ENCODE measurements at places on chromosomes 7 and 10.

GRCh38 chr10:118551535-118552100, 43.8 kb downstream of the PRLHR start:
- no peak for DNase-seq

DNA sequence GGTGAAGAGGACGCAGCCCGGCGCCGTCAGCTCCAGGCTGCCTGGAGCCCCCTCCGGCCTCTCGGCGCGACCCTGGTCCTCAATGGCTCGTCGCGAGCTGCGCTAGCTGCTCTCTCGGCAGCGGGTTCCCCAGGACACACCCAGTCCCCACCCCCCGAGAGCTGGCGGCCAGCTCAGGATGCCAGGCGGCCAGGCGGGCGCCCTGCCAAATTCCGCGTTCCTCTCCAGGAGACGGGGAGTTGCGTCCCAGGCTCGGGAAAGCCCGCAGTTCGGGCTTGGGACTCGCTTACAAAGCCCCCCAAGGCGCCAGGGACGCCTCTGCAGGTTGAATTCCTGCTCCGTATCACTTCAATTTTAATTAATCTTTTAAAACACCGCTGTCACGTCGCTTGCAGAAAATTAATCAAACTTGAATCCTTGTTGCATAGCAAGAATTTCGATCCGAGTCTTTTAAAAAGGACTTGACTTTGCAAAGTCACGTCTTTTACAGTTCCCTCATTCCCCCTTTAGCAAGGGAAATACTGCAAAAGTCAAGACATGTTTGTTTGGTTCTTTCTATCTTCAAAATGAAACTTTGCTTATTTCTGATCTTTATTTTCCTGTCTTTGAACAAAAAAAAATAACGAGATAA, 28.2 kb downstream of the SKIDA1 start:
- peak; percentile 48 for DNase-seq

GRCh38 chr10:130727766-130728490, 583.6 kb downstream of the TCERG1L start:
- no peak for DNase-seq

DNA sequence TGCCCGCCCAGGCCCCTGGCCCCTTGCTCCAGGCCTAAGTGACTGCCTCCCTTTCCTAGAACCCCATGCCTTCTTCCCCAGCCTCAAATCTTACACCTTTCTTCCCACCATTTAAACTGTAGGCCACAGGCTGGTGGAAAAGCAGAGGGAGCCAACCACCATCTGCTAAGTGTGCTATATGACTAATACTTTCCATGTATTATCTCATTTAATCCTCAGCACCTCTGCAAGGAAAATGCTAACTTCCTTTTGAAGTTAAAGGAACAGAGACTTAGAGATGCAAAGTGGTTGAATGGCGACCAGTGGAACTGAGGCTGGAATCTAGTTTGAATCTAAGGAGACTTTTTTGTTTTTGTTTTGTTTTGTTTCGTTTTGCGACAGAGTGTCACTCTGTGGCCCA, 17.8 kb upstream of the MTPAP start:
- DNase-seq: no peak

DNA sequence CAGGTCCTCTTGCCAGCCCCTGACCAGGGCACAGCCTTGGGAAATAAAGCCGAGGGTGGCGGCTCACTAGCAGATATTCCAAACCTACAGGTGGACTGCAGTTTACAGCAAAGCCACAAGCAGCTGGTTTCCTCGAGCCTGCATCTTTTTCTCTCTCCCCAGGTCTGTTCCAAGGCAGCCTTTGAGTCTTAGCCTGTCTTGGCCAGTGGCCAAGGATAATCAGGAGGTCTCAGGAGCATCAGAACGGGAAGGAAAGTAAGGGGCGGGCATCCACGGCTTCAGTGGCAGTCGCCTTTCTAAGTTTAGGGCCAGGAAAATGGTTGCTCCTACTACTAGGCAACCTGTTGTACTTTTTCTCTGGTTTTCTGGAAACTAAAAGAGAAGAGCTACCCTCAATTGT, 219.7 kb upstream of the ZMIZ1 start:
- DNase-seq: peak; percentile 52

- DNase-seq: no peak
Observed at GRCh38 chr7:84841809-84842208, 345.0 kb downstream of the SEMA3D start.

- no peak for DNase-seq
Observed at GRCh38 chr7:35695473-35695850, 527 bp upstream of the HERPUD2 start.

- peak; percentile 51 for DNase-seq
Observed at GRCh38 chr7:101940830-101941229, 123.4 kb downstream of the CUX1 start.

DNA sequence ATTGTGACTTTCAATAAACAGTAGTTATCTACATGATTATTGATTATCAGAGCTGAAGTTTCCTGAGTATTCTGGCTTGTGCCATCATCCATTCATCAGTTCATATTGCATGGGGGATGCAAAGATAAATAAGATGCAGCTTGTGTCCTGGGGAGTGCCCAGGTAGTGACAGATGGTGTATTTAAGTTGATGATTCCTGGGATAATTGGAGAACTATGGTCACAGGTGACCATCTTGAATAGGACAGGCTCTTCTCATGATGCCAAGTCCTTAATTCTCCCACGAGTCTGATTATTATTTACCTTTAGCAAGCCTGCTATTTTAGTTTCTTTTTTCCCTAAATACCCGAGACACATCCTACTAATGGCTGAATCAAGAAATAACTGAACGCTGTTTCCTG, 64.9 kb downstream of the PLPP4 start:
- DNase-seq: no peak

DNA sequence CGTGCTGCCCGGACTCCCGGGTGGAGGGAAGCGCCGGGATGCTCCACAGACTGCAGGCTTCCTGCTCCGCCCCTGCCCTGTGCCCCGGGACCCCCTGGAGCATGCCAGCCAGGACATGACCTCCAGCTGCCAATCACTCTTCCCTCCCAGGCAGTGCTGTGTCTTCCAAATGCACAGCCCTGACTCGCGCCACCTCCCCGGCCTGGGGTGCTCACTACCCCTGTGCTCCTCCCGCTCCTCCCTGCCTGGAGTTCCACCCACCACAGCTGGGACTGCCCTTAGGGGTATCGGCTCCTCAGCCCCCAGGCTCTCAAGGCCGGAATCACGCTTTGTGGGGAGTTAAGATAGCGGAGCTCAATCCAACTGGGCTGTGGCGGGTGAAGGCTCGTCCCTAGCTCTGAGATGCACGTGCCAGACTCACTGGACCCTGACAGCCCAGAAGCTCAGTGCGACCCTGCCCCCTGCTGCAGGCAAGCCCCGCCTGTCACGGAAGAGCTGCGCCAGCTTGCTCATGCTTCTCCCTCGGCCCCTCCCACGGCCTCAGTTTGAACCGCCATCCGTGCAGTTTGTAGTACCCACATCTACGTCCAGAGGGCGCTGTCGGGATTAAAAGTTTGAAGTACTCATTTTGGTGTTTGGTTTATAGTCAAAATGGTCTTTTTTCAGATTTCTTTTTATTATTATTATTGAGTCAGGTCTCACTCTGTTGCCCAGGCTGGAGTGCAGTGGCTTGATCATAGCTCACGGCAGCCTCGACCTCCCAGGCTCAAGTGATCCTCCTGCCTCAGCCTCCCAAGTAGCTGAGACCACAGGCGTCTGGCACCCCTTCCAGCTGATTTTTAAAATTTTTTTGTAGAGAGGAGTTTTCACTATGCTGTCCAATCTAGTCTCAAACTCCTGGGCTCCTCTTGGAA, 142.5 kb upstream of the TCERG1L start:
- no peak for DNase-seq

- no peak for DNase-seq
Observed at GRCh38 chr7:77935652-77936348, 137.2 kb downstream of the PHTF2 start.

DNA sequence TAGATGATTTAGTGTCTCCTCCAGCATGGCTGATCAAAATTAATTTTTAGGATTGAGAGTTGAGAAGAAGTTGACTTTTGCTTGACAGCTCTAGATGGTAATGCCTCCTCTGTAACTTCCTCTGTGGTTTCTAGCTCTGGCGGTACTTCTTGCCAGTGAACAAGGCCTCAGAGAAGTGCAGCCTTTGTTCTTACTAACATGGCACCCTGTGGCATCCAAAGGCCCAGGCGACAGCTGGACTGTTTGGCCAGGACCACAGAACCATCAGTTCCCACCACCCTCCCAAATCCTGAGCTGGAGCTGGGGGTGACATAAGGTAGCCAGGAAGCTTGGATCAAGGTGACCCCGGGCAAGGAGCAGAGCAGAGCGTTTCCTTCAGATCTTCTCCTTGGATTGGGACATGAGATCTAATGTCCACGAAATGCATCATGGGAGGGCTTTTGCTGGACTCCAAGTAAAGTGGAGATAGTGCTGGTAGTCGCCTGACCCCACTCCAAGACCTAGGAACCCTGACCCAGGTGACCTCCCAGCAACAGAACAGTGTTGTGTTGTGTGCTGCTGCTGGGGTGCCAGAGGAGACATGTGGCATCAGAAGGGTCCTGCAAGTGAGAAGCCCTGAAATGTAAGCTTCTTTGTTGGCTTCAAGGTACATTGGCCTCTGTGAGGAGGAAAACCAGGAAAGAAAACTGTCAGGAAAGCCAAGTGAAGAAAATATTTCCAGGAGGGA, 41.8 kb downstream of the APBB1IP start:
- no peak for DNase-seq

- DNase-seq: no peak
Observed at GRCh38 chr10:71351628-71352319, 32.7 kb downstream of the SLC29A3 start.

GRCh38 chr10:121926671-121927317, 1.0 kb downstream of the ATE1 start:
- no peak for DNase-seq

DNA sequence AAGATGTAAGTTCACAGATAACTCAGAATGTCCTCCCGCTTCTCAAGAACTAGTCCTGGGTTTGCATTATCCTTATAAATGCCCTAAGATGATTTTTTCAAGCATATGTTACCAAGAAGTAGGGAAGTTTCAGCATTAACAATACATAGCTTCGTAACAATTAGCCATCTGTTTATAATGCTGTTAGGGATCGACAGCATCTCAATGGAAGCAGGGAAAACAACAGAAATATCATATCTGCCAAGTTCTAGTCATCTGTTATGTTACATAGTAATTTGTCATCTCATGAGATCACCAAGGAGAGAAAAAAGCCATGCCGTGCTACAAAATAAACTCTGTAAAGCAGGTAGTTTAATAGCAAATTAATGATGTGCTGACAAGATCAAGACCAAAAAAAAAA, 731.5 kb upstream of the C7orf33 start:
- DNase-seq: no peak

DNA sequence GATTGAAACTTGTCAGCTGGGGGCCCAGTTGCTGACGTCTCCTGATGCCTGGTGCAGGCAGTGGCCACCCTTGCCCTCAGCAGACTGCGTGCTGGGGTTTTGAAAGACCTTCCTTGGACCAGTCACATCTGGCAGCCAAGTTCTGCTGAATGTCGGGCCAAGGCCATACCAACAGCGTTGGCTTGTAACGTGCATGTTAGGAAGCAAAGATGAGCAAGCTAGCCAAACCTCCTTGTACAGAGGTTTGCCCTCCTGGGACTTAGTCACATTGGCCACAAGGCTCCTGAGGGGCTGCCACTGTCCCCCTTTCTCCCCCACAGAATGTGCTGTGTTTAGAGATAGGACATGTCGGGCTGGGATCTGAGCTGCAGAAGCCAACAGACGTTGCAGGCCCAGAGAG, 49.0 kb downstream of the ADCY1 start:
- no peak for DNase-seq

GRCh38 chr7:121578669-121579068, 182.6 kb upstream of the FAM3C start:
- DNase-seq: no peak

GRCh38 chr7:135684699-135685098, 22.4 kb downstream of the STMP1 start:
- DNase-seq: no peak

- DNase-seq: no peak
Observed at GRCh38 chr10:3655528-3655927, 129.5 kb downstream of the KLF6 start.

GRCh38 chr7:2109251-2109872, 123.4 kb downstream of the MAD1L1 start:
- DNase-seq: no peak

- DNase-seq: no peak
Observed at GRCh38 chr7:138303230-138304070, 156.6 kb upstream of the TRIM24 start.

- no peak for DNase-seq
Observed at GRCh38 chr7:84100866-84101265, 93.7 kb downstream of the SEMA3A start.

DNA sequence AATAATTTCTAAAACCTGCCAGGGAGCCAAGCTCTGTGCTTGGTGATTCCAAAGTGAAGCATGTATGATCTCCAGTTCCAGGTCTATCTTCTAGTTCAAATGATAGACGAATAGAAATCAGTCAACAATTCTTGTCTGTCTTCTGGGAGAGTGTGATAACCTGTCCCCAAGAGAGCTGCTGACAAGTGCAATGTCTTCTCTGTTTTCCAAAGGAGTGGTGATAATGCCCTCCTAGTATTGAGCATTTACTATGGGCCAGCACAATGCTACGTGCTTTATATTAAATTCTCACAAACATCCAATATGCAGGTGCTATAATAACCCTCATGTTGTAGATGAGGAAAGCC, 10.2 kb downstream of the MXI1 start:
- DNase-seq: no peak

GRCh38 chr7:50310361-50310760, 5.8 kb downstream of the IKZF1 start:
- DNase-seq: no peak

DNA sequence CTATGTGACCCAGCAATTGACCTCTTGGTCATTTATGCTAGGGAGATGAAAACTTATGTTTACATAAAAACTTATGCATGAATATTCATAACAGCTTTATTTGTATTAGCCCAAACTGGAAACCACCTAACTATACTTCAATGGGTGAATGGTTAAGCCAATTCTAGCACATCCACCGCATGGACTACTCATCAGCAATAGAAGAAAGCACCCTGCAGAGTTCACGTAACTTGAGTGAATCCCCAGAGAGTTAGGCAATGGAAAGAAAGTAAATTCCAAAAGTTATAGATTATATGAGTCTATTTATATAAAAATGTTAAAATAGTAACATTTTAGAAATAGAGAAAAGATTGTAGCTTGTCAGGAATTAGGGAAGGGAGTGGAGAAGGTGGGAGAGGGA, 60.2 kb upstream of the NRG3 start:
- DNase-seq: no peak

DNA sequence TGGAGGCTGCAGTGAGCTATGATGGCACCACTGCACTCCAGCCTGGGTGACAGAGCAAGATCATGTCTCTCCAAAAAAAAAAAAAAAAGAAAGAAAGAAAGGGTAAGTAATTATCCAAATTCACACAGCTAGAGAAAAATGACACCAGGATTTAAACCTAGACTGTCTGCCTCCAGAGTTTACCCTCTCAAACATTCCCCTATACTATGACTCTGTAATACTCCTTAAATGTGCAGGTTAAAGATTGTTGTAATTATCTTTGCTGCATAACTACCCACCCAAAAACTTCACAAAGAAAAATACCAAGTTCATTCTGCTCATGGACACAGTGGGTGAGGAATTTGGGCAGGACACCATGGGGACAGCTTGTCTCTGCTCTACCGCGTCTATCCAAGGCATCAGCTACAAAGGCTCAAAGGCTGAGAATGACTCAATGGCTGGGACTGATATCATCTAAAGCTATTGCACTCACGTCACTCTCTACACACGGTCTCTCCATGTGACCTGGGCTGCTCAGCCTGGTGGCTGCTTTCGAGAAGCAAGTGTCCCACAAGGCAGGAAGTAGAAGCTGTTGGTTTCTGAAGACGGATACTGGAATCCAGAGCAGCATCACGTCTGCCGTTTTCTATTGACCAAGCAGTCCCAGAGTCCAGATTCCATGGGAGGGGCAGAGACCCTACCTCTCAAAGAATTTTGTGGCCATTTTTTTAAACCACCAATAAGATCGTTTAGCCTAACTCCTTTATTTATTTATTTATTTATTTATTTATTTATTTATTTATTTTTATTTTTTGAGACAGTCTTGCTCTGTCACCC, 185.7 kb upstream of the AUTS2 start:
- no peak for DNase-seq
